ENCODE measurements at places on chromosomes 11 and 22.

DNA sequence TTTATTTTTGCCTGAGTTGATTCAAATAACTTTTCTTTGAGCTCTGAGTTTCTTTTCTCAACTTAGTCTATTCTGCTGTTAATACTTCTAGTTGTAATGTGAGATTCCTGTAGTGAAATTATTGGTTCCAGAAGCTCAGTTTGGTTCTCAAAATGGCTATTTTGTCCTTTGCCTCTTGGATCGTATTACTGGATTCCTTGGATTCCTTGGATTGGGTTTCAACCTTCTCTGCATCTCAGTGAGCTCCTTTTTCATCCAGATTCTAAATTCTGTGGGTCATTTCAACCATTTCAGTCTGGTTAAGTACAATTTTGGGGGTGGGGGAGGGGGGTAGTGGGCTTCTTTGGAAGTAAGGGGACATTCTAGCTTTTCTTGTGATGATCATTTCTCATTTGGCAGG, 341.1 kb upstream of the CNTN5 start:
- DNase-seq, result no peak

DNA sequence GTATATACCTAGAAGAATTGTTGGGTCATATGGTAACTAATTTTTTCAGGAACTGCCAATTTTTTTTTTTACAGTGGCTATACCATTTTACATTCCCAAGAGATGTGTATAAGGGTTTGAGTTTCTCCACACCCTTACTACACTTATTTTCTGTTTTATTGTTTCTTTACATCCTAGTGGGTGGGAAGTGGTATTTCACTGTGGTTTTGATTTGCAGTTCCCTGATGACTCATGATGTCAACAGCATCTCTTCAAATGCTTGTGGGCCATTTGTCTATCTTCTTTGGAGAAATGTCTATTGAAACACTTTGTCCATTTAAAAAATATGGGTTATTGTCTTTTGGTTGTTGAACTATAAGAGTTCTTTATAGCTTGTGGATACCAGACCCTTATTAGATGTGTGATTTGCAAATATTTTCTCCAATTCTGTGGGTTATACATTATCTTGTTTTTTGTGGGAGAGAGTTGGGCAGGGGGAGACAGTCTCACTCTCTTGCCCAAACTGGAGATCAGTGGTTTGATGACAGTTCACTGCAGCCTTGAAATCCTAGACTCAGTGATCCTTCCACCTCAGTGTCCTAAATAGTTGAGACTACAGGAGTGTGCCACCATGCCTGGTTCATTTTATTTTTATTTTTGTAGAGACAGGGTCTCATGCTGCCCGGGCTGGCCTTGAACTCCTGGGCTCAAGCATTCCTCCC, 30.3 kb upstream of the PISD start:
- DNase-seq, result no peak

- DNase-seq, result no peak
Observed at GRCh38 chr11:112082729-112083128, 3.8 kb downstream of the TIMM8B start.

DNA sequence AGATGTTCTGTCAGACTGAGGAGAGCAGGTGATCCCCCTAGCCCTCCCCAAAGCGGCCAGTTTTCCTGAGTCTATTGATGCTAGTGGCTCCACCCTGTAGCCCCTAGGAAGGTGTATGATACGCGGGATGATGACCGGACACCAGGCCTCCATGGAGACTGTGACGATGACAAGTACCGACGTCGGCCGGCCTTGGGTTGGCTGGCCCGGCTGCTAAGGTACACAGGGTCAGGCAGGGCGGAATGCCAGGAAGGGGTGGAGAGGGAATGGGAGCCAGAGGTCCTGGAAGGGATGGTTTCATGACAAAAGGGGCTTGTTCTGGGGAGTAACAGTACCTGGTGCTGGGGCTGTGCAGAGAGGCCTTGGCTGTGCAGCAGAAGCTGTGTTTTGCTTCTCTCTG, 3.2 kb downstream of the ZFPL1 start:
- DNase-seq, result no peak

DNA sequence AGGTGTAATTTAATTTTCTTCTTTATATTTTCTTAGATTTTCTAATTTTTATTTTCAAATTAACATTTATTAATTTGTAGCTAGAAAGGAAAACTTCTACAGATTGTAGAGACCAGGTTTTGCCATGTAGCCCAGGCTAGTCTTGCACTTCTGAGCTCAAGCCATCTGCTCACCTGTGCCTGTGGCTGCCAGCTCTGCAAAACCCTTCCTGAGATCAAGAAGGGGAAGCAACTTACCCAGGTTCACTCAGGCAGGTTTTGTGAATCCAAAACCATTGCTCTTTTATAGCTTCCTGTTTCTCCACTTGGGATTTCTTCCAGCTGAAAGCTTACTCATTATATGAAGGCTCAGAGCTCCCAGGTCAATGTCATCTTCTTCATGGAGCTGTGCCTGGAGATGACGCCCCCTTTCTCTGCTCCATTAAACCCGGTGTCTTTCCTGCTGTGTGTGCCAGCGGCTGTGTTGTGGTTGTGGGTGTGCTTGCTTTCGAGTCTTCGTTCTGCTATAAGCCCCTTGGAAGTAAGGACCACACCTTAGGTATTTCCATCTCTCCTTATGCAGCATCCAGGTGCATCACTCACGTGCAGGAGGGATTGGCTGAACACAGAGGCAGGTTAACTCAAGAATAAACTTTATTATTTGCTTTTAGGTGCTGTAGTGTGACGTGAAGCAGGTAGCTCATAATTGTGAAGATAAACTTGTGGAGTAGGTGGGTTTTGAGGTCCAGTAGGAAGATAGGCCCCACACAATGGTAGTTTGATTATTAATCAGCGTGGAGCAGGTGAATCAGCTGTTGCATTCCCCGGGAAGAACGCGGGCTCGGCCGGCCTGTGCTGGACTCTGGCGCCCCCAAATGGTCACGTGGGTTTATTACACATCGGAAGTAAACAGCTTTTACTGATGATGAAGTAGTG, 42.2 kb upstream of the INCENP start:
- peak; percentile 64 for DNase-seq

- no peak for DNase-seq
Observed at GRCh38 chr11:134341805-134342571, 10.2 kb downstream of the GLB1L2 start.

DNA sequence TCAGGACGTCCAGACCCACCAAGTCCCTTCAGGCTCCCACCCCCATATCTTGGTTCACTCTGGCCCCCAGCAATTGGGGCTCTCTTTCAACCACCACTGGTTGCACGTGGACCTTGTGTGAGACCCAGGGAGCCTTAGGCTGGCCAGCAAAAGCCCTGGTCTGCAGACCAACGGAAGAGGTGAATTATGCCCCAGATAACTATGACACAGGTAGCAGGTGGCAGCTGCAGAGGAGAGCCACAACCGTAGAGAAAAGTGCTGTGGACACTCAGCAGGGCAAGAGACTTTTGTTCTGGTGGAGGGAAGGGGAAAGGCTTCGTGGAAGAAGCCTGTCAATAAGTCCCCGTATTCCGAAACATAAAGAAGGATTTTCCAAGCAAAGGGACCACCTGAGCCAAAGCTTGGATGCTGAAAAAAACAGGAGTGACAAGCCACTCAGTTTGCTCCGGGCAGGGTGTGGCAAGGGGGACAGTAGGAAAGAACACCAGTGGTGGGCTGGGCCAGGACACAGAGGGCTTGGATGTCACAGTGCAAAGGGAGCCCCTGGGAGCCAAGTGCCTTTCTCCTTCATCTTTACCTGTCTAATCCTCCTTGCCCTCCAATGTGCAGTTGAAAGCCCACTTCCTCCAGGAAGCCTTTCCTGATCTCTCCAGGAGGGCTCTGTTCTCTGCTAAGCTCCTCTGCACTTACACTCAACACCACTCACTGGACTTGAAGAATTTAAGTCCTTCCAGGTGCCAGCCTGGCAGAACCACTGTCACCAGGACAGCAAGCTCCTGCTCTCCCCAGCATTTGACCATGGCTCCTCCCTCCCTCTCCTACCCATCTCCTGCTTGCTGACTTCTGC, 264.7 kb downstream of the BUD13 start:
- no peak for DNase-seq

DNA sequence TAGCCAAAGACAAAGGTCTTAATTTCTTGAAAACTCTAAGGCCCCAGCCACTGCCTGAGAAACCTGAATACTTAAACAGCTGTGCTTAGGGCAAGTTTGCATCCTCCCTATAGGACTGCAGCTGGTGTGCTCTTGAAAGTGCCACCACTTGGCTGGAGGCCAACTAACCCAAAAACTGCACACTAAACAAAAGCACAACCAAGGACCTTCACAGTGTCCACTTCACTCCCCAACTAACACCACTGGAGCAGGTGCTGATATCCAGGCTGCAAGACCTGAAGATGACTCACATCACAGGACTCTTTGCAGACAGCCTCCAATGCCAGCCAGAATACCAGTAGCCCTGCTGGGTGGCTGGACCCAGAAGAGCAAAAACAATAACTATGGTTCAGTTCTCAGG, 357.7 kb upstream of the ARHGAP42 start:
- DNase-seq, result no peak

- DNase-seq, result no peak
Observed at GRCh38 chr11:65771589-65772112, 9.1 kb downstream of the AP5B1 start.

DNA sequence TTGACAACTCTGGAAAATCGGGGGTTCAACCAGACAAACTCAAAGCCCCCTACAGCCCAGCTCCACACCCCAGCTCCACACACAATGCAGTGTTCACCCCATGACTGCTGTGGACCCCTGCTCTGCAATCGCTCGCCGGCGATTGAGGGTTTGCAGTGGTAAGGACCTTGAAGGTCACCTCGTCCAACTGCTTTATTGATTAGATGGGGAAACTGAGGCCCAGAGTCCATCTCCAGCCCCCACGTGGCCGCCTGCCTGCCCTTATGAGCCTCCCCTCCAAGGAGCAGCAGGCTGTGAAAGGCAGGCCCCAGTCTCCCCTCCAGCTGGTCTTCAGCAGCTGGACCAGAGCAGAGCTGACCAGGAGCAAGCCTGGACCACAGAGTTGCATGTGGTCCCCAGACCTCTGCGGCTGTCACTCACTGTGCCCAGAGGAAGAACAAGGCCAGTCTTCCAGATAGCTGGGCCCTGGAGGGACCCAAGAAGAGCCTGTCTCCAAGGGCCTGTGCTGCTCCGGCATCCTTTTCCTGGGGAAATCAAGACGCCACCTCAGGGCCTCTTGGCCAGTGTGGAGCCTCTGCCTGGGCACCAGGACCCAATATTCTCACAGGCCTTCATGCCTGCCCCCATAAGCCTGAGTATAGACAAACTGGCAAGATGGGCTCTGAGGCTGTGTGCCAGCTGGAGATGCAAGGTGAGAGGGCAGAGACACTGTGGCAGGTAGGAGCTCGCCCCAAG, 8.8 kb upstream of the LINC01488 start:
- no peak for DNase-seq

DNA sequence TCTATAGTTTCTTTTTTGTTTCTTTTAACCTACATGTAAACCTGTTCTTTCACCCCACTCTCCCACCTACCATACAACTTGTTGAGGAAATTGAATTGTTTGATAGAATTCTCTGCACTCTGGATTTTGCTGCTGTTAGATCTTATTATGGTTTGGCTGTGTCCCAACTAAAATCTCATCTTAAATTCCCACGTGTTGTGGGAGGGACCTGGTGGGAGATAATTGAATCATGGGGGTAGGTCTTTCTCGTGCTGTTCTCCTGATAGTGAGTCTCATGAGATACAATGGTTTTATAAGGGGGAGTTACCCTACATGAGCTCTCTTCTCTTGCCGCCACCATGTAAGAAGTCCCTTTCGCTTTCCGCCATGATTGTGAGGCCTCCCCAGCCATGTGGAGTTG, 15.0 kb upstream of the PITPNB start:
- no peak for DNase-seq

GRCh38 chr22:27349456-27349855, 452.1 kb downstream of the MN1 start:
- no peak for DNase-seq

GRCh38 chr11:127640561-127641451, 640.2 kb upstream of the KIRREL3 start:
- DNase-seq, result peak; percentile 32

GRCh38 chr22:47100646-47101200, 338.3 kb downstream of the TBC1D22A start:
- DNase-seq, result no peak

GRCh38 chr22:27877501-27877900, 41.6 kb downstream of the PITPNB start:
- DNase-seq, result no peak

- no peak for DNase-seq
Observed at GRCh38 chr11:61378713-61379313, 13.6 kb upstream of the TMEM216 start.

Measured in renal cortex interstitium (tissue), 15 donors.